Adrenal gland (tissue), 19 donors: ENCODE measurements at places on chromosomes 3 and 15. TPM values are rescaled to one million over a fixed set of nuclear protein-coding genes. Genes with fewer than 3 reads are reported as not detected.

NCEH1 gene
- 5.8 TPM for polyA plus RNA-seq

ETV5 gene
- 29.0 TPM for polyA plus RNA-seq

SEMA6D gene
- 1.1 TPM for polyA plus RNA-seq

EXD1 gene
- polyA plus RNA-seq: not detected

CD96 gene
- 0.67 TPM for polyA plus RNA-seq

TGM4 gene
- polyA plus RNA-seq: 0.24 TPM

TMCO5A gene
- not detected for polyA plus RNA-seq

TEX9 gene
- 11.9 TPM for polyA plus RNA-seq
